ENCODE measurements at places on chromosomes 4 and X.

DNA sequence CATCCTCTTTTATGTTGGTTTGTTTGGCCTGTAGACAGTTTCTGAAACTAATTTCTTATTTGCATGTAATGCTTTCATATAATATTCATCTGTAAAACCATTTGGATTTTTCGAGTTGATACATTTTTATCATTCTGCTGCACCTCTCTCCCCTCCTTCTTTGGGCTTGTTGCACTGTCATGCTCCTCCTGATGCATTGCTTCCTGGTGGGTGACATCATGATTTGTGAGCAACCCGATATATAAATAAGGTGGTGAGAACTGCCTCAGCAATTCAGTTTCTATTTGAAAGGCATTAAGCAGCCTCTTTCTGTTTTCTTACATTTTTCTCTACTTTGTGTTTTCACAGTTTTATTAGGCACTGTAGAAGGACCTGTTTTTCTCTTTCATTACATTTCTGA, 515.7 kb downstream of the RPA4 start:
- DNase-seq, result no peak

- DNase-seq, result no peak
Measured at GRCh38 chr4:7924570-7924969, 15.1 kb downstream of the AFAP1 start.

GRCh38 chr4:86561256-86561655, 32.9 kb upstream of the PTPN13 start:
- DNase-seq, result no peak

GRCh38 chr4:126899331-126899801, 733.4 kb upstream of the INTU start:
- no peak for DNase-seq

DNA sequence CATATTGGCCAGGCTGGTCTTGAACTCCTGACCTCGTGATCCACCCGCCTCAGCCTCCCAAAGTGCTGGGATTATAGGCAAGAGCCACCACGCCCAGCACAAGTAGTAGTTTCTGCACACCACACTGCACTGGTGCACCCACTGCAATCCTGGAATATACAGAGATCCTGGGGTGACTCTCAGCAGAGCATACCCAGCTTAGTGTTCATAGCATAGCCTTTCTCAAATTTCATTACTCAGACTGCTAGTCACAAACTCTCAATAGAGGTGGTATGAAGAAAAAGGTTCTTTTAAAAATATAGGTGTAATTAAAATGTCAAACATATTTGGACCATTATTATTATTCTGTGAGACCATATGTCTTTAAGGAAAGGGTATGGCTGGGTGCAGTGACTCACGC, 6.2 kb upstream of the ARHGAP10 start:
- no peak for DNase-seq

DNA sequence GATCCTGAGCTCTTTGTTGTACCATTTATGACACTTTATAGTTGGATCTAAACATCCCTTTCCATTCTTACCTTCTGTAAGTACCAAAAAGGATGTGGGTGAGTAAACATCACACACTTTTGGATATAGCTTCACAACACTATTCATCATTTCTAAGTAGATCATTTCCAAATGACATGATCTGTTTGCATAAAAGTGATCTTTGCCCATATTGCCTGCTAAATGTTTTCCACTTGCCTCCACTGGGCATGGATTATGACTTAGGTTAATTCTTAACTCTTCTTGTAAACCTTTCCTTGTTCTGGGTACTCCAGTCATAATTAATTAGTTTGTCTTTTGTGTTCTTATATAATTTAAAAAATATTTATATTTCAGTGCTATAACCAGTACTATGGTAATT, 244.9 kb upstream of the AGA start:
- DNase-seq, result no peak
